Inflammatory macrophage treated with lipopolysaccharide for 4 hours (primary cell): ENCODE measurements at places on chromosomes 7 and 10.
A peak's percentile ranks its signal among the peaks of the same experiment; 100 is the strongest.

GRCh38 chr10:128084364-128084763, 41.9 kb downstream of the MKI67 start:
- no peak for DNase-seq

DNA sequence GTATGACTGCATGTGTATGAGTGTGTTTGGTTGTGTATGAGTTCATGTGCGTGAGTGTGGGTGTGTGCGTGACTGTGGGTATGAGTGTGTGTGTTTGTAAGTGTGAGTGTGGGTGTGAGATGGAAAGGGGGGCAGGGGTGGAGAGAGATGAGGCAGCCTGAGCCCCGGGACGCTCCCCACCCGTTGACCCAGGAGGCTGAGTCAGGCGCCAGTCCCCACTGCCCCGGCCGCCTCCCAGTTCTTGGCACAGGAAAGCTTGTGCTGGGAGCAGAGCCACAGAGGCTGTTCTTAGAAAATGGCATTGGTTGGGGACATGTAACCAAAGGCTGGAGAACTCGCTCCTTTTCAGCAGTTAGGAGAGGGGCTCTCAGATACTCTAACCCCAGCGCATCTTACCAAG, 27.8 kb upstream of the NUB1 start:
- DNase-seq = no peak

DNA sequence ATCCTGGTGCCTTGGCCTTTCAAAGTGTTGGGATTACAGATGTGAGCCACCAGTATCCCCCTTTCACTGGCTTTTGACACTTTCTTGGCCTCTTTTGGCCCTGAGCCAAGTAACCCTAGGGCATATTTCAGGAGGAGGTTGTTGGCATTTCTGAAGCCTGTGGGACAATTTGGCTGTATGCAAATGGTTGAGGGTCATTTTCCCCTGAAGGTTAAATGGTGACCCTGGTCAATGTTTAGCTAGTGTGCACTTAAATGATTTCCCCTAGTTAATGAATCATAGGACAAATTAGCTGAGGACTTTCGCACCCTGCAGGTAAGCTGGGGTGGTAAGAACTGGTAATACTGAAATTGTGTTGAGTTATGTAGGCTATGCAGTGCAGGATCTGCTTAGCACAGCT, 660.5 kb downstream of the LRMDA start:
- DNase-seq = no peak

- DNase-seq = no peak
These were observed 88.7 kb downstream of the OSBPL3 start for GRCh38 chr7:24891311-24891735.

- no peak for DNase-seq
These were observed 97.8 kb upstream of the DDC start for GRCh38 chr7:50662996-50663395.

DNA sequence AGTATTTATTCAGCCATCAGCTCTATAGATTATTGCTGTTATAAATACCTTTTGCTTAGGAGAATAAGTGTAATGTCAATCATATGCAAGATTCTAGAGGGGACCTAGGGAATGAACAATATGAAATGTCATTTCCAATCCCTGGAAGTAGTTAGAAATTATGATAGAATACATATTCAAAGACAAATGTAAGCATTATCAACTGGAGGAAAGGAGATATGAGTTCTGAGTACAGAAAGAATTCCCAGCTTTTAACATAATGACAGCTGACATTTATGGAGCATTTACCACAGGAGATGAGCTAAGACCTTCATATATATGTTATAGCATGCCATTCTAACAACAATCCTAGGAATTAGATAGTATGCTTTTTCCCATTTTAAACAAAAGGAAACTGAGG, 86.2 kb downstream of the FAM13C start:
- DNase-seq = no peak

DNA sequence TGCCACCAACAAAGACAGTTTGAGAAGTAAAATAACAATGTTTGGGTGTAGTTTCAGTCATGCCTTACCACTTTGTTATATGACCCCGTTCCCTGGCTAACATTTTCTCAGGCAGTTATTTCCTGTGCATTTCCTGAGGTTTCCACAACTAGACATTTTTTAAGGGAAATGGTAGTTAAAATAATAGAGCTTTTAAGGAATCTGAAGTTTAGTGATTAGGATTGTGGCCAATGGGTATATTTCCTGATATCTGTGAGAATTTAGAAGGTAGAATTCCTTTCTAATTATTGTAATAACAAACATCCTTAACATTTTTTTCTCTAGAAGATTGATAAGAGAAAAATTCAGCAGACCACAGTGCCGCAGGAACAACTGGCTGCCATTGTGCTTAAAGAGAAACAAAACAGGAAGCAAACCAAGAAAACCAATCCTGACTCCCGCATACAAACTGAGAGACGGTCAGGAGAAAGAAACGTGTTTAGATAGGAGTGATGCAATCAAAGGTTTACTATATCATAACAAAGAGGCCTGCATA, 193.6 kb downstream of the MBL2 start:
- no peak for DNase-seq

DNA sequence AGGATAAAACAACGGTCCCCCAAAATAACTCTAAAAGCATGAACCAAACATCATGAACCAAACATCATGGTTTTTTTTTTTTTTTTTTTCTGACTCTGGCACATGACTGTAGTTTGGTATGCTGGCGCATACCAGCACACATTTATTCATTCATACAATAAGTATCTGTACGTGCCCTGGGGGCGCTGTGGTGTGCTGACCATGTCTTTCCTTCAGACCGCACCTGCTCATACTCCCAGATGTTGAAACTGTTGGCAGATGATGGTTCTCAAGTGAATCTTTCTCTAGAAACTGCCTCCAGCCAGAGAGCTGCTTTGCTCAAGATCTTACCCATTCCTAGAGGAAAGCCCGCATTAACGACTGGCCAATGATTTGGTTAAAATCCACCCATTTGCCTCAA, 114.7 kb upstream of the ANKRD30A start:
- no peak for DNase-seq

- no peak for DNase-seq
These were observed 28.4 kb upstream of the MRC1 start for GRCh38 chr10:17780727-17781126.

DNA sequence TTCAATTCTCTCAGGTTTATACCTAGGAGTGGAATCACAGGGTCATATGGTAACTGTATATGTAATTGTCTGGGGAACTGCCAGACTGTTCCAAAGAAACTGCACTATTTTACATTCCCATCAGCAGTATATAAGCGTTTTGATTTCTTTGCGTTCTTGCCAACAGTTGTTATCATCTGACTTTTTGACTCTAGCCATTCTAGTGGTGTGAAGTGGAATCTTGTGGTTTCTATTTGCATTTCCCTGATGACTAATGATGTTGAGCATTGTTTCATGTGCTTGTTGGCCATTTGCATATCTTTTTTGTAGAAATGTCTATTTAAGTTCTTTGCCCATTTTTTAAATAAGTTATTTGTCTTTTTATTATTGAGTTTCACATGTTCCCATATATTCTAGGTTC, 44.3 kb upstream of the ZC3HAV1 start:
- peak; percentile 47 for DNase-seq

DNA sequence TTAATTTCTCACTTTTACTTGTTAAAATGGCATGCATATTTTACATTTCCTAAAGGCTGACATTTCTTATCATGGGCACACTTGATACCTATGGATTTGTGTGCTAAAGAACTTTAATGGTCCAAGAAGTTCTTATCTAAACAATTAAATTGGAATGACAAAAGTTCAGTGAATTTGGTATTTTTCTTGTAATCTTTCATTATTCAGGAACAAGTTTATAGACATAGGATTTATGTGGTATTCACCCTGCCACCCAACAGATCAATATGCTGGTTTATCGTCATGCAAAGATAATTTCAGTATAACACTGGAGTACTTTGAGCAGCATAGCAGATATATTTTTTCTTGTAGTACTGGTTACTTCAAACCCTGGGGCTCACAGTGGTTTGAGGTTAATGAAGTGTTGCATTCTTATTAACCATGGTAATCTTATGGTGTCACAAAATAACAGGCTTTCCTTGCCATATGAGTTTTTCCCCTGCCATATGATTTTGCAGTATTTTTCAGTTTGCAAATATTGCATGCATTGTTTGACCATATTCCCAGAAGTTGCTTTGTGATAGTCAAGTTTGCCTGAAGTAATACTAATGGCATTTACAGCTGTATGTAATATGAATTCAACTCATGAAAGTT, 148.8 kb downstream of the PPP1R9A start:
- DNase-seq = no peak

- no peak for DNase-seq
These were observed 612.1 kb upstream of the MGMT start for GRCh38 chr10:128854963-128855362.

DNA sequence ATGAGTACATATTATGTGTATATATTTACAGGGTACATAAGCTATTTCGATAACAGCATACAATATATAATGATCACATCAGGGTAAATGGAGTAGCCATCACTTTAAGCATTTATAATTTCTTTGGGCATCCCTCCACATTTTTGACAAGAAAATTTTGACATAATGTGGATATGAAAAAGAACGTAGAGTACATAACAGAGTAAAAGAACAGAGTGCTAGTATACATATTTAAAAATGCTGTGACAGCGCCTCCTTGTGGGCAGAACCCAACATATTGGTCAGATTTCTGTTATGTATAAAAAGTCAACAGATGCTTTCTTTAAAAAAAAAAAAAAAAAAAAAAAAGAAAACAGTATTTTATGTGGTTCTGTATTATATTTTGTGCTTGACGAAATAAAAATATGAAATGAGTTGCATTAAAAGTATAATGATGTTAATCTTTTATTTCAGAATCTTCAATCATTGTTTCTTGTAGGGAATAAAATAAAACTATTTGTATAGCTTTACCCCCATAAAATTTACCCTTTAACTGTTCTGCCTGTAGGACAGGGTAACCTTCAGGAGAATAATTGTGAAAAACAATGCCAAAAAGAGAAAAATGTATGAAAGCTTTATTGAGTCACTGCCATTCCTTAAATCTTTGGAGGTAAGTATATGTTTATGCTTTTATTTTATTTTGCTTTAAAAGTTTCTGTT, 18.3 kb upstream of the HBP1 start:
- DNase-seq = peak; percentile 74
